NCI-H2029 treated with DMSO at 0.1 percent for 48 hours (cell line): ENCODE measurements at places on chromosomes 4 and X.

GRCh38 chr4:1488831-1489638 is 82.8 kb upstream of the NKX1-1 start:
- DNase-seq, result no peak

- no peak for DNase-seq
Measured at GRCh38 chr4:185203486-185204237, at the start of gene CFAP97. TSS of gene CFAP97 (minus strand) at chr4:185204000. CDS start at chr4:185191196, 12,804 bp downstream.

DNA sequence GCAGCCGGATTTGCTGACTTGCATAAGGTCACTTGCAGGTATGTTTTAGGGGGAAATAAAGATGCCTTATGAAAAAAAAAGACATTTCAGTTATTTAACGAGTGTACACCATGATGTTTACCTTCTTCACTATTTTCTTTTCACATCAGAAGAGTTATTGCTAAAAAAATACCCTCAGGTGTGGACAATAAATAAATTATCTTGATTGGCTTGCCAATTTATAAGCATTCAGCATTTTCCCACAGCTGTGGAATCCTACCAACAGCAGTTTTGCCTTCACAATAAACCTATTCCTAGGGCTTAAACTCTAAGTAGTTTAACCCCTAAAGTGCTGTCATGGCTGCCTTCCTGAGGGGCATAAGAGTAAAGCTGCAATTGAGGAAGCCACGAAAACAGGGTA is 83.4 kb upstream of the S100G start:
- no peak for DNase-seq

GRCh38 chr4:42715807-42716482 is 59.0 kb upstream of the ATP8A1 start:
- DNase-seq, result no peak

DNA sequence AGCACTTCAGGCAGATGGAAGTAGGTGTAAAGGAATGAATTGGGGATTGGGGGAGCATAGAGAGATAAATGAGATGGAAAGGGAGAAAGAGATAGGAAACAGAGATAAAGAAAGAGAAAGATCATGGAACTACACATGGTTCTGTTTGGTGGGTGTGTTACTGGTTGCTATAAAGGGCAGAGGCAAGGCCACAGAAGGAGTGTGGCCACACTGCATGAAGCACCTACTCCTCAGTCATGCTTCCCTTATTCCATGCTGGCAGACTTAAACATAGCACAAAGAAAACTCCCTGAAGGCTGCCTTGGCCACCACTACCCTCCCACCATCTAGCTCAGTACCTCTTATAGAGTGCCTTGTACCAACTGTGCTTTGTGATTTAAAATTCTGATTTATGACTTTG is 56.9 kb downstream of the OPHN1 start:
- no peak for DNase-seq

DNA sequence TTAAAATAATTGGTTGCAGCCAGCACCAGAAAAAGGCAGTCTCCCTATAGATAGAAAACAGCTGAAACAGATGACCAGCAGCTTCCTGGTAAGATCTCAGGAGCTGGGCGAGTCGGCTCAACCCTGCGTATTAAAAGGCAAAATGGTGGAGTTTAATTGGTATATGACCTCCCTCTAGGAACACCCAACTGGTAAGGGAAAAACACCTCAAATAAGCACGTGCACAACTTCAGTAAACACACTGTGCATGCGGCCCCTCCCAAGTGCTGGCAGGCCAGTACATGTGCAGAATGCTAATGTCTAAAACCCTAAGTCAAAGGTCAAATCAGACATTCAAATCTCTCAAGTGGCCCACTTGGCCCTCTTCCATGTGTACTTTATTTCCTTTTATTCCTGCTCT is 103.2 kb upstream of the PDE5A start:
- no peak for DNase-seq

GRCh38 chr4:40454816-40455215 is 119.7 kb downstream of the CHRNA9 start:
- no peak for DNase-seq

DNA sequence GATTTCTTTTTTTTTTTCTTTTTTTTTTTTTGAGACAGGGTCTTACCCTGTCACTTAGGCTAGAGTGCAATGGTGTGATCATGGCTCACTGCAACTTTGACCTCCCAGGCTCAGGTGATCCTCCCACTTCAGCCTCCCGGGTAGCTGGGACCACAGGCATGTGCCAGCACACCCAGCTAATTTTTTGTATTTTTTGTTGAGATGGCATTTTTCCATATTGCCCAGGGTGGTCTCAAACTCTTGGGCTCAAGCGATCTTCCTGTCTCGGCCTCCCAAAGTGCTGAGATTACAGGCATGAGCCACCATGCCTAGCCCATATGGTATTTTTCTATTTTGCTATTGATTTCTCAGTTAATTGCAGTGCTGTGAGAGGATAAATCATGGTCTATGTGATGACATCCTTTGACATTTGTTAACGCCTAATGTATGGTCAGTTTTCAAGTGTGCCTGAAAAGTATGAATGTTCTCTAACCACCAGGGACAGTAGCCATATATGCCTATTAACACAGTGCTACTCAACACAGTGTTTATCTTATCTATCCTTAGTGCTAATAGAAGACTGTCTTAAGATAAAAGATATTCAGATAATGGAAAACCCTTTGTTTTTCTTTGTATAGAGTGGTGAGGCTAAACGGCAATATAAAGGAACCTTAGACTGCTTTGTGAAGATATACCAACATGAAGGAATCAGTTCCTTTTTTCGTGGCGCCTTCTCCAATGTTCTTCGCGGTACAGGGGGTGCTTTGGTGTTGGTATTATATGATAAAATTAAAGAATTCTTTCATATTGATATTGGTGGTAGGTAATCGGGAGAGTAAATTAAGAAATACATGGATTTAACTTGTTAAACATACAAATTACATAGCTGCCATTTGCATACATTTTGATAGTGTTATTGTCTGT is 9.1 kb upstream of the HSPA4L start:
- DNase-seq, result no peak
